CD4-positive, CD25-positive, alpha-beta regulatory T cell (primary cell): ENCODE measurements at places on chromosomes 4 and X.

DNA sequence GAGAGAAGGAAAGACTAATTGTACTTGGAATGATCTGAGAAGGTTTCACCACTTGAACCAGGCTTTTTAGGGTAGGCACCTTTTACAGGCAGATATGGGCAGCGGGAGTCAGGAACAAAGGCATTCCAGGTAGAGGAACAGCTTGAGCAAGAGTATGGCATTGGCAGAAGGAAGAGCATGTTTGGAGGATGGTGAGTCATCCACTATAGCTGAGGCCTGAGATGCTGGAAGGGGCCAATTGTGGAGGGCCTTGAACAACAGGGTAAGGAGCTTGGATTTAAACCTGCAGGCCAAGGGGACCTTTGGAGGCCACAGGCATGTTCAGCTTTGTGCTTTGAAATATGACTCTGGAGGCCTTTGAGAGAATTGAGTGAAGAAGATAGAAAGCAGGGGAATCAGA lies 32.2 kb downstream of the PFKFB1 start:
- no peak for DNase-seq

- no peak for DNase-seq
These were observed 1188.1 kb downstream of the PCDH7 start for GRCh38 chr4:31908261-31908660.

- no peak for DNase-seq
These were observed 193.2 kb downstream of the PTTG2 start for GRCh38 chr4:38153387-38153760.

DNA sequence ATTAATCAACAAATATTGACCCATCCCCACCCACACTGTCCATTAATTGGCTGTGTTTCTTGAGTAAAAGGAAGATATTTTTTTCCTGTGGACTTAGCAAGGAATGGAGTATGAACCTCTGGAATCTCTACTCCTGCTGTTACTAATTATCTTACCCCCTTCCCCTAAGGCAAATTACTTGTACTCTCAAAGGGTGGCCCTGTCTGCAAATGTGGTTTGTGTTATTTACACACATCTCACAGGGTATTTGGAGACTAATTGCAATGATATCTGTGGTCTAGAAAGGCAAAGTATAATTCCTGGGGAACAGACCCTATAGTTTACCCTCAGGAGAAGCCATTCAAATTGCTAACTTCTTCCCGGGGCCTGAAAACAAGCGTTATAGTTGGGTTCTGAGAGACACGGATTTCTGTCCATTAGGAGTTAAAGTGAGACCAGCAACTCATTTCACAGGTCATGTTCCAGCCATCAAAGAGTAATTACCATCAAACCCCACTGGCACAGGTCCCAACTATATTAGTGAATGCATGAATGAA lies 133.0 kb upstream of the RASGEF1B start:
- DNase-seq: no peak

DNA sequence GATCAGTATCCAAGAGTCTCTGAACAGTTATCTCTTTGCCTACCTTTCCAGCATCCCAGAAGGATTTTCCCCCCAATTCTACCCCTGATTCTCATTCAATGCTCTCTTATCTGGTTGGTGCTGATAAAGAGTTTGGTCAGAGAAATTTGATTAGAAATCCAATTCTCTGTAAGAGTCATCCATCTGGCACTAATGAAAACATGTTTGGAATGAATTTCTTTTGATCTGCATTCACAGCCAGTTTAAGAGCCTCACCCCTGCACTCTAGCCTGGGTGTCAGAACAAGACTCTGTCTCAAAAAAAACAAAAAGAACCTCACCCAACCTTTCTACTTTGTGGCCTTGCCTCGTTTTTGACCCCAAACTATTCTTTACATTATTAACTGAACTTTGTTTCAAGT lies 122.1 kb downstream of the MANBA start:
- DNase-seq: no peak

DNA sequence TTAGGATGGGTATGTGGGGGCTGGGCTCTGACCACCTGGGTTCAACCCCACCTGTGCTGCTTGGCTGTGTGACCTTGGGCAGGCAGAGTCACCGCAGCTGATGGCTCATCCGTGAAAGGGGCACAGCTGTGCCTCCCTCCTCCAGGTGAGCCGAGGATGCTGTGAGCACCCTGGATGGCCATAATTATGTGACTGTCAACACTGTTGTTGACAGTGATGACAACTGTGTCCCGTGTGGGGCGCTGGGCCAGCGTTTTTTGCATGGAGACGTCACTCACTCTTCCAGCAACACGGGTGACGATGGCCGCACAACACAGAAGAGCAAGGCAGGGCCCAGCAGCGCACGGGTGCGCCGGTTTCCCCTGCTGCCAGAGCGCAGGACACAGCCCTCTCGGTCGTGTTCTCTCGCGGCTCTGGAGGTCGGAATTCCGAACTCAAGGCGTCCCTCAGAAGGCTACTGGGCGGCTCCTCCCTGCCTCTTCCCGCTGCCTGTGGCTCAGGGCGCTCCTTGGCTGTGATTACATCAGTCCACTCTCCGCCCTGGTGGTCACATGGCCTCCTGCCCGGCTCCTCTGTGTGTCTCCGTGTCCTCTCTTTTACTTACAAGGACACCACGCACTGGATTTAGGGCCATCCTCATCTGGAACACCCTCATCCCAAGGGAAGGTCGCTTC lies 1.3 kb downstream of the SH3TC1 start:
- DNase-seq: peak; percentile 32

DNA sequence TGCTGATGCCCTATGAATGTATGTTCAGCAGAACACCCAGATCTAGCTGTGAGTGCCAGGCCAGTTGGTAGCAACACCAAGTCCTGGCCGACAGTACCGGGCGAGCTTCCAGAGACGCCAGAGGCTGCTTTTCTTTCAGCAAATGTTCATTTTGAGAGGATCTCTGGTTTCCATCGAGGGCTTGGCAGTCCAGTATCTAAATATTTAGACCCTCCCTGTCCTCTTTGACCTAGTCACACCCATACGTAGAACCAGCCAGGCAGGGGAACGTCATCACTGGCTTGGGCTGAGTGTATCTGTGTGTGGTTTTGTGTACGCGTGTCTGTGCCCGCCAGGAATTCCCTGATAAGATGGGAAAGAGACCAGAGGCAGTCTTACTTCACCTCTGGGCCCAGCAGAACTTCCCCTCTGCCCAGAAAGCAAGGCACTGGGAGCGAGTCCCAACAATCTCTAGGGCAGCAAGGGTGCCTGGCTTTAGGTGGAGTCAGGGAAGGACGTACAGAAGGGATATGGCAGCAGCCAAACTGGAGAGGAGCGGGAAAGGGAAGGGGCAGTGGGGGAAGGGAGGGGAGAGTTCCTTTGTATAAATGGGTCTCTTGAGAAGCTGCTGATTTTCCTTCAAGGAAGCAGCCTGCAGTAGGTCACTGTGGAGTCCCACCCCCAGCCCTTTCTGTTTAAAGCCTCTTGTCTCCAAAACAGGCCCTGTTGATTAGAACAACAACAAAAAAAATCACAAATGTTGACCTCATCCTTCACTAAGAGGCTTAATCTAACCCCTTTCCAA lies 15.0 kb upstream of the ELF4 start:
- DNase-seq: no peak

GRCh38 chrX:56798866-56799758 lies 70.1 kb downstream of the NBDY start:
- no peak for DNase-seq

GRCh38 chr4:20354120-20354519 lies 102.4 kb downstream of the SLIT2 start:
- no peak for DNase-seq

DNA sequence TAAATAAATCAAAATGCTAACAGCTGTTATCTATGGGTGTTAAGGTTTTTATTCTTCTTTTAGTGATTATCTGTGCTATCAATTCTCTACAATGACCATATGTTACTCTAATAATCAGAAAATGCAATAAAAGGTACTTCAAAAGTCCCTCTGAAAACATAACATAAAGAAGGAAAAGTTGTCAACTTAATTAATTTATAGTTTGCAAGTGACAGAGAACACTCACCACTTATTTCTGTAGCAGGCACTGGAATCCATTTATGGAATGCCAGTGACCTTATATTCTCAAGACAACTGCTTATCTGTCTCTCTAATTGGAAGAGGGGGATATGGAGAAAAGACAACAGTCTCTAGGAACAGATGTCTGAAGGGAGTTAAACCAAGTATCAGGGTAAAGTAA lies 25.6 kb upstream of the PLS3 start:
- DNase-seq: no peak

- DNase-seq: no peak
These were observed 6.9 kb upstream of the PGRMC1 start for GRCh38 chrX:119229253-119229615.

DNA sequence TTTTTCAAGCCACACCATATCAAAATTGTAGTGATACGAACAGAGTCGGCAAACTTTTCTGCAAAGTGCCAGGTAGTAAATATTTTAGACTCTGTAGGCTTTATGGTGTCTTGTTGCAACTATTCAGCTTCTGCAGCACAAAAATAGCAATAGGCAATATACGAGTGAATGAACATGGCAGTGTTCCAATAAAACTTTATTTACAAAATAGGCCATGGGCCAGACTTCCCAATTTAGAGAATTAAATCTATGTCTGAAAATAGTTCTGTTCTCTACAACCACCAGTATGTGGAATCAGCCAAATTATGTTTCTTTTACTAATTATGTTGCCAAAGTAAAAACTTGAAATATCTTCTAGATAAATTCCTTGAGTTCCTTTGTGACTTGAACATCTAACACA lies 56.5 kb downstream of the NCAPG start:
- DNase-seq: no peak

DNA sequence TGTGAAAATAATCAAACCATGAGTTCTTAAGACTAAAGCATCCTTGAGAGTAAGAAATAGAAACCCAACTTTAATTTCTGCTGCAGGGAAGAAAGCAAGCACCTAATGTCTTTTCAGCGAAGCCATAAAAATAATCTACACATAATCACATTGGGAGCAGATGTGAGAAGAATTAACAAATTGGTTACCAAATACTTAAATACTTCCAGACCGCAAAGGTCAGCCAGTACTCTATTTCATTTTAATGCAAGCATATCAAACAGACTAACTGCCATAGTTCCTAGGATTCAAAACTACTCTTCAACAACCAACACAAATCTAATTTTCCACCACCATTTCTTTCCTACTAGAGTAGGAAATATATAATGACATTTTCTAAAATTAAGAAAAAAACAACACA lies 144.8 kb upstream of the SLIT2 start:
- no peak for DNase-seq

DNA sequence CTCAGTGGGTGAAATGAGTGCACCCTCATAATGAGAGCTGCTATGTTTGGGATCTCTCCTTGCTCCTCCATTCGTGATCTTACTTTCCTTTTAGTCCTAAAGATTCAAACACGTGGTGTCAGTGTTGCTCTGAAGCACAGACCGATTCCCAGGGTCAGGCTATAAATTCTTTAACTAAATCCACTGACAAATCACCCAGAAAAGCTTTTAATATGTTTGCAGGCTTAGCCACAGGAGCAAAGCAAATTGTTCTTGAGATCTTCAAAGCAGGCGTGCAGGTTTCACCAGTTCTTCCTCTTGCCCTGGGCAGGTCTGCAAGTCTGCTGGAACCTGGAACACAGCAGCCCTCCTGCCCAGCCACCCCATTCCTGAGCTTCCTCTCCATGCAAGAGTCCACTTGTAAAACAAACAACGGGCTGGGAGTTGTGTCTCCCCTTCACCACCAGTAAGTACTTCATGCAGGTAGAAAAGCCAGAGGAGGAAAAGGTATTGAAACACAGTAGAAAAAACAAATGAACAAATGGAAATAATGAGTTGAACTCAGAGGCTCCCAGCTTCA lies 70.1 kb upstream of the ENPP6 start:
- DNase-seq: no peak

DNA sequence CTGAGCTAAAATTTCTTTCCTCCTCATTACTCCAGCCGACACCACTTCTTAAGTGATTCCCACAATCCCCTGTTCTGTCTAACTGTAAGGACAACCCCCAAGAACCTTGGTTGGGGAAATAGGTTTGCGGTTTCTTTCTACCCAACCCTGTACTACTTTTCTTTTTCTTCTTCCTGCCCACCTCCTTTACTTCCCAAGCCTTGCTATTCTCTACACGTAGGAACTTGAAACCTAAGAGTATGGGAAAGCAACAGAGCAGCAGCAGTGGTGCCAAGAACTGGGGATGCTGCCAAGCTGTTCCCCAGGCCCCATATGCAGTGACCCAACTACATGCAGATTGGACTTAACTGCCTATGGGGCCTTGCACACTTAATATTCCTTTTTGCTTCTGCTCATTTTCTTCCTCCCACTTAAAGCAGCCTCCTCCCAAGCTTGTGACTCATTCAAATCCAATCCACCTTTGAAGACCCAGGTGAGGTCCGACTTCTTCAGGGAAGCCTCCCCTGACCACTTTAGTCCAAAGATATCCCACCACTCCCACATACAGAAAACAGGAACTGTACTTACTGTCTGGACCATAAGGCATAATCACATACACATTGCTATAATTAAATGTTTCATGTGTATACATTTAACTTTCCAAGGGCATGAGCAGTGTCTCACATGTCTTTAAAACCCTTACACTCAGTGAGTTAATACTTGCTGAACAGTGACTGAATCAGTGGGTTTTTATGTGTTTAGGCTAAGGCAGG lies 1.7 kb downstream of the FAM120C start:
- DNase-seq: no peak

- DNase-seq: no peak
These were observed 35.6 kb downstream of the PAK3 start for GRCh38 chrX:111131572-111131971.

- DNase-seq: no peak
These were observed 122.7 kb upstream of the C1GALT1C1 start for GRCh38 chrX:120752431-120753082.

DNA sequence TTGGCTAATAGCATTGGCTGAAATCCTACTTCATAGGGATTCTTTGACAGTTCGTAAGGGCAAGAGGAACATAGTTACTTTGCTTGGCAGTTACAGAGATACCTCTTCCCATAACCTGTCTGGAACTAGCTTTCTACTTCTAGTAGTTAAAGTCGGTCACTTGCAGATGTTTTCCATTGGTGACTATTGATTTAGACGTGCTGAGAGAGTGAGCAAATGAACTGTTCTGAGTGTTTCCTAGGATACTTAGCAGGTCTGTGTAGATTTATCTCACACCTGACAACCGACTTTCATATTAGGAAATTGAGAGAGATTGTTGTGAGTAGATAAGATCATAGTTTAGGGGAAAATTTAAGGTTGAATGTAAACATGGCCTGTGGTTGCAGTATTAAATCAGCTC lies 116.8 kb downstream of the TSPAN7 start:
- no peak for DNase-seq

GRCh38 chr4:47863486-47863885 lies 25.6 kb upstream of the CORIN start:
- no peak for DNase-seq

DNA sequence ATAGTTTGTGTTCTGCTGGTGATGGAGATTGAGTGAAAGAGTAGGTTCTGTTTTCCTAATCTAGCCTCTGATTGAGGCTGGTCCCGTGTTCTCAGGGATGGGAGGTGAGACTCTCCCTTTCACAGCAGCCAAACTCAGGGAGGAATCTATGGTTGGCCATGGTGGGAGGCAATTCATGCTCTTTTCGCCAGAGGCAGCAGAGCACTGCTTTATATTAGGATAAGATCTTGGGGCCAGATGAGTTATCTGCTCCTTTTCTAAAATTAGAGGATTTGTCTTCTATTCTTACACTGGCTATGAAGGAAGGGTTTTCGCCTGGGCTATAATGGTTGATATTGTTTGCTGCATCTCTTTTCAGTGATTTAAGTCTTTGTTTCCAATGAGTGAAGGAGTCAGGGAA lies 63.9 kb upstream of the NLGN4X start:
- no peak for DNase-seq
